ENCODE measurements at places on chromosomes 5 and 9.

DNA sequence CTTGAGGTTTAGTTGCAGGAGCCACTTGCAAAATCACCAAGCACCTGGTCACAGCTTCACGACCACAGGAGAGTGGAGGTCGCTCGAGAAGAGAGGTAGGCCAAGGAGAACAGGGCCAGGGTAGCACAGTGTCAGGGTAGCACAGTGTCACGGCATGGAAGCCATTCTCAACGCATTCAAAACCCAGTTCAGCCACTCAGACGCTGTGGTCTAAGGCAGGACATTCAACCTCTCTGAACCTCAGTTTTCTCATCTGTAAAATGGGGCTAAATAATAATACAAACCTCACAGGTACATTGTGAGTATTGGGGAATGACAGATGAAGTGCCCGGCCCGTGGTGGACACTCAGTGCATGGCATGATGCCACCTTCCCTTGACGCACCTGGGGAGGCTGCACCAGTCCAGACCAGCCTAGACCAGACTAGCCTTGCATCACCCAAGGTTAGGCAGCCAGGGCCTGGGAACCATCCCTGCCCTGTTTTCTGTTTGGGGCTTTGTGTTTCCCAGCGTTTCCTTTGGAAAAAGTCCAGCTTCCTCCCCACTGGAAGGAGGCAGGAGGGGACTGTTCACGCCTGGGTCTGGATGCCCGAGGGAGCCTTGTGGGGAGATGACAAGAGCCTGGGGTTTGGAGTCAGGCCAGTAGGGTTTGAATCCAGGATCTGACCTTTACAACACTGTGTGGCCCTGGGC, 7.8 kb upstream of the LMX1B start:
- DNase-seq = no peak

DNA sequence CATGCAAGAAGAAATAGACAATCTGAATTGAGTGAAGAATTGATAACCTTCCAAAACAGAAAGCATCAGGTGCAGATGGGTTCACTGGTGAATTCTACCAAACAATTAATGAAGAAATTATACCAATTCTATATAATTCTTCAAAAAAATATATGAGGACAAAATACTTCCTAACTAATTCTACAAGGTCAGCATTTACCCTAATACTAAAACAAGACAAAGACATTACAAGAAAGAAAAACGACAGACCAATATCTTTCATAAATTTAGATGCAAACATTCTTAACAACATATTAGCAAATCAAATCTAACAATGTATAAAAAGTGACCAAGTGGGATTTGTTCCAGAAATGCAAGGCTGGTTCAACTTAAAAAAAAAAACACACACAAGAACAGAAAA, 183.9 kb downstream of the BARX1 start:
- DNase-seq = no peak

DNA sequence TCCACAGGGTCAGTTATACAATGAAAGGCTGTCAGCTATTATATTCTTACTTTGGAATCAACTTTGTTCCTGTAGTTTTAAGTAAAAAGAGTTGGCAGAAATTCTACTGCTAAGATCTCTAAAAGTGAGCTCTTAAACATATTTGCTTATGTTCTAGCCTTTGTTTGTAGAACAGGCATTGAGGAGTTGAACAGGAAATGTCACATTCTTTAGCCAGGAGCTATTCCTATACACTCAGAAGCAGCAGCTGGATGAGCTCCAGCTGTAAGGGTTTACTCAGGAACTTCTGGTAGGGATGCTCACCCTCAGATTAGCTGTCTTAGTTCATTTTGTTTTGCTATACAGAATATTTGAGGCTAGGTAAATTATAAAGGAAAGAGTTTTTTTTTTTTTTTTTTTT, 22.4 kb upstream of the SPINK14 start:
- no peak for DNase-seq

GRCh38 chr5:67146574-67146973, 50.0 kb downstream of the CD180 start:
- DNase-seq = no peak

GRCh38 chr5:98307811-98308210, 465.7 kb upstream of the RGMB start:
- DNase-seq = no peak

GRCh38 chr9:131530920-131531832, at the start of gene UCK1:
Gene UCK1 (minus strand): TSS chr9:131531263. CDS start chr9:131531174, 89 bp downstream.
- peak; percentile 70 for DNase-seq

DNA sequence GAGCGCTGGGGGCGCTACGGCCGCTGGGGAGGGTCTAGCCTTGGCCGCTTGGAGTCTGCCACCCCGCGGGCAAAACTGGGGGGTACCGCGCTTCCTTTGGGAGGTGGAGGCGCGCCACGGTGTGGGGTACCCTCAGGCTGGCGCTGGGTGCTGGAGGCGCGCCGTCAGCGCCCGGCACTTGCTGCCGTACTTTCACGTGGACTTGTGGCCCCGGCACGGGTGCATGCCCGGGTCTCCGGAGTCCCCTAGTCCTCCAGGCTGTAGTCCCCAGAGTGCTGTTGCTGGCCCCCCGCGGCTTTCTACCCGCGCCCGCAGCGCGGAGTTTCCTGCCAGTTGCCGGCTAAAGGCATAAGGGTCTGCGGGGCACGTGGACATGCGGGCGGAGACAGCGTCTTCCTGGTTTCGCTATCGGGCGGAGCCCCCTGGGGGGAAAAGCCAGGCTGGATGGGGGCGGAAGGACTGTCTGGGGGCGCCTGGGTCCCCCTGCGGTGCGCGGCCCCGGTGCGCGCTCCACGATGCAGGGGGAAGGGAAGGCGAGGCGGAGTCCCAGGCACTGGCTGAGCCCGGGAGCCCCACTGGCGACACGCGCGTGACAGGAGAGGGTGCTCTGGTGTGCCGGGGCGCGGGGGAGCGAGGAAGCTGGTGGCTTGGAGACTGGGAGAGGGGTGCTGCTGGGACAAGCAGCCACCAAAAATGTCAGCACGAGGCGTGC, 666 bp downstream of the PPARGC1B start:
- peak; percentile 42 for DNase-seq

- DNase-seq = no peak
Measured at GRCh38 chr5:75824323-75824722, 107.1 kb upstream of the POC5 start.

GRCh38 chr9:70052768-70053167, 9.1 kb downstream of the MAMDC2 start:
- DNase-seq = no peak

DNA sequence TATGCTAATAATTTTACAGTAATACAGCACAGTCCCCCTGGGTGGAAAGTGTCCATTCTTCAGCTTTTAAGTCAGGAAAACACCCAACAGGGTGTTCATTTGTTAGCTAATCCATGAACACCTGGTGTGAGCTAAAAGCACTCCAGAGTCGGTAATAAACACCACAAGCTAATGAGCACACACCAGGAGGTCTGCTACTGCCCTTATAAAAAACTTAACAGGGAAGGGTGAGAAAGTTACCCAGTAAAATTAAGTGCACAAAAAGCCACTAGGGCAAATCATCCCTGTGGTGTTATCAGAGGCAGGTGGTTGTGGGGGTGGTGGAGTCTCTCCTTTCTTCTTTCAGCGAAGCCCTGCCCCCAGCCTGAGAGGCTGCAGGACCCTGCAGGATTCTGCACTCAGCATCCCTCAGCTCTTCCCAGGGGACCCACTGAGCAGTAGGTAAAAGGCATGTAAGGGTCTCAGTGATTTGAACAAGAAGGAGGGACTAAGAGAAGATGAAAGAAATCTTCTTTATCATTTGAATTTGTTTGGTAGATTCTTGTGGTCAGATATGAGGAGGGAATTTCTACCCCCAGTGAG, 14.4 kb downstream of the GDNF start:
- DNase-seq = no peak

DNA sequence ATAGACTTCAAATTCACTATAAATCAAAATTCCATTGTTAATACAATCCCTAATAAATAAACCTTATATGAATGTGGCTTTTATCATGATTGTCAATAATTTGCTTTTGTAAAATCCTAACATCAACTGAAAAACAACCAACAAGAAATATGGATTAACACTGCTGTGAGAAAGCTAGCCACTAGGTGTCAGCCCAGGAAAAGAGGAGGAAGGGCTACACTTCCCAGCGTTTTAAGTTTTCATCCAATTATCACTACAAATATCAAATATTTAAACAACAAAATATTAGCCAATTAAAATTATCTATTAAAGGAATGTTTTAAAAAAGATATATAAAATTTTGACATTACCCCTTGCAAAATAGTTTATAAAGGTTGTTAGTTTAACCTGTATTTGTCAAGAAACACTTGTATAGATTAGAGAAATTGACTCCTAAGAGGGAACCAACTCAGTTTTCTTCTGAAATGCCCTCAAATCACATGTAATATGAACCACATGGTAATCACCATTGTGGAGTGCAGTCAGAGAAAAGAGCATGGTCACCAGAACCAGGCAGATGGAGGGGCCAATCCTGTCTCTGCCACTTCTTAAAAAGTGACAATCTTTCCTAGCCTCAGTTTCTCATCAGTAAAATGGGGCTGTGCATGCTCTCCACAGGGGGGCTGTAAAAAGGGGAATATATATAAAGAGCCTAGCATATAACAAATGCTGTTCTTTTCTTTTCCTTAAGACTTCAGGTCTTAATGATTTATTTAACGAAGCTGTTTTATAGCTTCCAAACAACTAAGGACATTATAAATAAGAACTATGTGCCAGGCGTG, 188.2 kb downstream of the CRB2 start:
- no peak for DNase-seq

DNA sequence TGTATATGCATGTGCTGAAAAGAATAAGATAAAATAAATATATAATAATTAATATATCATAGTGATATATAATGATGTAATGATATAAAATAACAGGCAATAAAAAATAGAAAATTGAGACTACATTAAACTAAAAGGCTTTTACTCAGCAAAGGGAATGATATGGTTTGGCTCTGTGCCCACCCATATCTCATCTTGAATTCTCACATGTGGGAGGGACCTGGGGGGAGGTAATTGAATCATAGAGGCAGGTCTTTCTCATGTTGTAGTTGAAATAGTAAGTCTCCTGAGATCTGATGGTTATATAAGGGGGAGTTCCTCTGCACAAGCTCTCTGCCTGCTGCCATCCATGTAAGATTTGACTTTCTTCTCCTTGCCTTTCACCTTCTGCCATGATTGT, 1550.9 kb upstream of the CDH6 start:
- DNase-seq = no peak

GRCh38 chr5:146641941-146642340, 126.0 kb upstream of the GPR151 start:
- no peak for DNase-seq

- no peak for DNase-seq
Measured at GRCh38 chr5:31107091-31107518, 86.4 kb upstream of the CDH6 start.

- no peak for DNase-seq
Measured at GRCh38 chr5:45694971-45695803, 993 bp downstream of the HCN1 start.

GRCh38 chr9:18017136-18017535, 438.3 kb downstream of the SH3GL2 start:
- DNase-seq = no peak

- no peak for DNase-seq
Measured at GRCh38 chr5:71899865-71900342, 180.8 kb downstream of the CARTPT start.
